ENCODE measurements at places on chromosomes 7 and 10.

DNA sequence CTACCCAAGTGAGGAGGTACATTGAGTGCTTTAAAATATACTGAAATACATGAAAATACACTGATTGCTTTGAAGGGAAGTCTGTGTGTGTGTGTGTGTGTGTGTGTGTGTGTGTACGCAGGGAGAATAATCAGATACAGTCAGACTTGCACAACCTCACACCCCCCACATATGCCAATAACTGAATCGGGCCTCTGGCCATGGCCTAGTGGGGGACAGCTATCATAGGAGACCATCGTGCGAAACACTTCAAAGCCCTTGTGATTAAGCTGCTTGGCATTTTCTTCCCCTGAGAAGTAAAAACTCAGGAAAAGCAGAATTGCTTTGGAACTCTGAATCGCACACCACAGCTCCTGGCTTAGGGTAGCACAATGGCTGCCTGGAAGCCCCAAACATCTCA lies 135.1 kb downstream of the C10orf105 start:
- no peak for DNase-seq

DNA sequence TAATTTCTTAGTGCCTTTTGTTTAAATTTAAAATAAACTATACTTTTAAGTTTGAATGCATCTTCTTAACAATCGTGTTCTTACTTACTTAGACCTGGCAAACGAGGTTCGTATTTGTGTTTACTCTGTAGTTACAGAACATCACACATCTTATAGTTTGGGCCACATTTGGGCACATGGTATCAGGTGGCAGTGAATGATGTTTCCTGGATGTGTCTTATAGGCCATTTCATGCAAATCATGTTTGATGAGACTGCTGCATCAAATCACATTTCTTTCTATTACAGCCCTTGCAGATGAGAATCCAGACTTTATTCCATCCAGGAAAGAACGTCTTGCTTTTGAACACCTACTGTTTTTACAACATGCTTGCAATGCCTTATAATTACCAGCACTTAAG lies 78.5 kb downstream of the RBM33 start:
- no peak for DNase-seq

GRCh38 chr7:80779456-80779855 lies 139.4 kb downstream of the SEMA3C start:
- no peak for DNase-seq

- DNase-seq = no peak
Measured at GRCh38 chr10:22640359-22640758, 74.0 kb downstream of the PIP4K2A start.

DNA sequence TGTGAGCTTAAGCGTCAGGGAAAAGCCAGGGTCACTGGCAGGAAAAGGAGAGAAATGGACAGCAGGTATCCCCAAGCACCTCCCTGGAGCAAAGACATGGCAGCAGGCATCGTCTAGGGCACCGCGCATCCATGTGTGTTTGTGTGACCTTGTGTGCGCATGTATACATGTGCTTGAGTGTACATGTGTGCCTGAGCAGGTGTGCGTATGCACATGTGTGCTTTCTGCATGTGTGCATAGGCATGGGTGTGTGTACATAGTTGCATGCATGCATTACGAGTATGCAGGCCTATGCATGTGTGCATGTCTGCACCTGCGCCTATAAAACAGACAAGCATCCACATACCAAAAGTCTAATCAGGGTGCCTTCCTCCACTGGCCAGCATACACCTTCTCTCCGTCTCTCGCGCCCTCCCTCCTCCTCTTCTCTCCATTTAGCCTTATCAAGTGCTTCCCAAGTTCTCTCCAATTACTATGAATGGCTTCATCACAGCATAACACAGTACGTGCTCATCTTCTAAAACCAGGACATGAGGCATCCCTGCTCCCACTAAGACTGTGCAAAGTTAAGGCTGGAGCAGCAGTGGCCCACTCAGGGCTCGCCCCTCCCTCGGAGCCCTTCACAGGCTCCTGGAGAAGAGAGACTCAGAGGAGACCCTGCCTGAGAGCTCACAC lies 30.6 kb downstream of the RASGEF1A start:
- DNase-seq = no peak

DNA sequence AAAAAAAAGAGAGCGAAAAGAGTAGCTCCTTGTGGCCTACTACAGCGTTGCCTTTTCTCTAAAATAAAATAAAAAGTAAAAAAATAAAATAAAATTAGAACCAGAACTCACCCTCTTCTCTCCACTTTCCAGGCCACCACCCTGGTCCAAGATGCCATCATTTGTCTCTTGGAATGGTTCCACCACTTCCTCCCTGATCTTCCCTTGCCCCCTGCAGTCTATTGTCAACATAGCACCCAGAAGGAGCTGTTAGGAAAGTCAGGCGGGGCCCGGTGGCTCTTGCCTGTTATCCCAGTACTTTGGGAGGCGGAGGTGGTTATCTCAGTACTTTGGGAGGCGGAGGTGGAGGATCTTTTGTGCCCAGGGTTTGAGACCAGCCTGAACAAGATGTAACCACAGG lies 7.6 kb upstream of the GRID2IP start:
- DNase-seq = no peak

GRCh38 chr7:120819861-120820260 lies 38.1 kb downstream of the TSPAN12 start:
- DNase-seq = no peak

GRCh38 chr10:101545898-101546297 lies 42.2 kb downstream of the POLL start:
- no peak for DNase-seq
